Liver (tissue), 10 donors: ENCODE measurements at places on chromosomes 7 and 10. TPM values are rescaled to one million over a fixed set of nuclear protein-coding genes. Genes with fewer than 3 reads are reported as not detected.
A peak's percentile ranks its signal among the peaks of the same experiment; 100 is the strongest.

GRCh38 chr7:96416599-96416998 lies 94.7 kb upstream of the SLC25A13 start:
- no peak overlapping the region for H3K4me3 ChIP-seq
- no peaks in the 10 kb centered on the region for H3K36me3 ChIP-seq
- H3K27me3 ChIP-seq = no peaks in the 10 kb centered on the region
- peak overlapping the region; percentile 57 for H3K27ac ChIP-seq

DNA sequence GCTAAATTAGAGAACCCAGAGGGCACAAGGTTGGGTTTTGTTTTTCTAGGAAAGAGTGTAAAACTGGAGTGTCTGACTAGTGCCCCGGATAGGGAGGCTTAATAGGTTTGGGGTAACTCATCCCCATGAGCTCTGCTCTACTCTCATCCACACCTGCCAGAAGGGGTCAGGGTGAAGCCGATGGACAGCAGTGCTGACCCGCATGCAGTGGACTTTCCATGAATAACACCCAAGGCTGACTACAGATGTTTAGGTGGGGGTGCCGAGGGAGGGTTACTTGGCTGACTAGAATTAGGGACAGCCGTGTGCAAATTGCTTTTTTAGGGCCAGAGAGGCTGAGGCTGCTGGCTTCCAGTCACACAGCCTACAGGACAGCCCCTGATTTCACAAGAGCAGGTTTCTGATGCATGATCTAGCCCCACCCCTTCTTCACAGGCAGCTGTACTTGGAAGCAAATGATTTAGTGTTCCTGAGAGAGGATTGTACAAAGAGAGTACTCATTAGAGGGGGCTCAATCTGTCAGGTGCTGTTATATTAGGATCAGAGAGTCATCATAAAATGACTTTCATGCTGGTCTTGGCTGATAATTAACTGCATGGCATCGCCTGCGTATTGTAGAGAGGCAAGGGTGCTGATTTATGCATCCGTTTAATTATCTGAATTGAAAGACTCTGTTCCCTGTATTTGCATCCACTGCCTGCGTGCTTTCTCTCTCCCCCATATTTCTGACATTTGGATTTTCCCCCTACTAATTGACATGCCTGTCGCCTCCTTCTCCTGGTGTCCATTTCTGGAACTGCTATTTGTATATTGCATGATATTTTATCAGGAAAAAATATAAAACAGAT lies 9.5 kb downstream of the INHBA start:
- peak overlapping the region; percentile 59 for H3K27ac ChIP-seq
- peaks cover 2% of the 10 kb centered on the region for H3K36me3 ChIP-seq
- H3K4me3 ChIP-seq = no peak overlapping the region
- peaks cover 66% of the 10 kb centered on the region for H3K4me1 ChIP-seq

Gene ITIH5
- total RNA-seq = 1.3 TPM

Gene BEND7
- 4.1 TPM for total RNA-seq

GRCh38 chr7:116809636-116810266 lies 52.6 kb upstream of the CAPZA2 start:
- H3K27me3 ChIP-seq = no peaks in the 10 kb centered on the region
- H3K36me3 ChIP-seq = no peaks in the 10 kb centered on the region
- H3K27ac ChIP-seq = peak overlapping the region; percentile 78
- DNase-seq = no peak

Gene CHST12
- 3.2 TPM for total RNA-seq

Gene CHST15
- 16.5 TPM for total RNA-seq

- no peaks in the 10 kb centered on the region for H3K27me3 ChIP-seq
- no peaks in the 10 kb centered on the region for H3K4me1 ChIP-seq
- H3K4me3 ChIP-seq = no peak overlapping the region
- H3K27ac ChIP-seq = no peak overlapping the region
- H3K36me3 ChIP-seq = no peaks in the 10 kb centered on the region
These were observed 235.4 kb downstream of the RPS24 start for GRCh38 chr10:78269060-78269459.

DNA sequence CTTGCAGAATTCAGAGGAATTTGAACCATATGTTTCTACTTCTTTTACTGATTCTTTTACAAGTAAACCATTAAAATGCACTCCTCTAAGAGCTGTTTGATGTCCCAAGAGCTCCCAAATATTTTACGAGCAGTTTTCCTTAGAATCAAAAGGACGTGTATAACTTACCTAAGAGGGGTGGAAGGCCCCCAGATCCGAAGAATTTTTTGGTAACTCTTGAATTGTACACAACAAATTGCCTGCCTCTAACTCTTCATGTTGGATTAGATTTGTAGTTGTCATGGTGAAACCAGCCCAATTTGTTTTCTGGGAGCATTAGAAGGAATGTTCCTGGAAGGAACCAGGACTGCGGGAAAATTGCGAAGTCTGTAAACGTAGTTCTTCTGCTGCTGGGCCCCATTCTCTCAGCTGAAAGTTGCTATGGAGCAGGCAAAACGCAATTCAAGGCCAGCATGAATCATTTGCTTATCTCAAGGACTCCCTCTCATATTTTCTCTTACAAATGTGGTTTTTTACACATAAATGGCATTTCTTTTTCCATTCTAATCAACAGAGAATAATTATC lies 124.8 kb upstream of the TMEM72 start:
- H3K4me1 ChIP-seq = no peaks in the 10 kb centered on the region
- DNase-seq = no peak
- no peak overlapping the region for H3K4me3 ChIP-seq
- no peaks in the 10 kb centered on the region for H3K27me3 ChIP-seq

DNA sequence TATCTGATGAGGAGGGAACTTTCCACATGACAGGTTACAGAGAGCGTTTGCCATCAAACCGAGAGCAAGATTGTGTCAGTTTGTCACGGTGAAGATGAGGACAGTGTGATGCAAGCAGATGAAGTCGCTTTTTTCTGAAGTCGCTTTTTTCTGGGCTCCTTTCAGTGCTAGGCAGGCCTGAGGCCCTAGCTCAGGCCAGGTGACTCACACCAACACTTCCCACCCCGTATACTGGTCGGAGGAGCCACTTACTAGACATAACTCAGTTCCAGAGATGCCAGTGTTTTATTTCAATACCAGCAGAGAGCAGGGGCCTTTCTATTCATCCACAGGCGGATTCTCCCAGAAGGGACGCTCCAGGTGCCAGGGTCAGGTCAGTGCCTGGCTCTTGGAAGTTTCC lies 58.9 kb downstream of the SFMBT2 start:
- no peaks in the 10 kb centered on the region for H3K4me1 ChIP-seq
- H3K36me3 ChIP-seq = no peaks in the 10 kb centered on the region
- no peaks in the 10 kb centered on the region for H3K27me3 ChIP-seq
- H3K4me3 ChIP-seq = no peak overlapping the region

DNA sequence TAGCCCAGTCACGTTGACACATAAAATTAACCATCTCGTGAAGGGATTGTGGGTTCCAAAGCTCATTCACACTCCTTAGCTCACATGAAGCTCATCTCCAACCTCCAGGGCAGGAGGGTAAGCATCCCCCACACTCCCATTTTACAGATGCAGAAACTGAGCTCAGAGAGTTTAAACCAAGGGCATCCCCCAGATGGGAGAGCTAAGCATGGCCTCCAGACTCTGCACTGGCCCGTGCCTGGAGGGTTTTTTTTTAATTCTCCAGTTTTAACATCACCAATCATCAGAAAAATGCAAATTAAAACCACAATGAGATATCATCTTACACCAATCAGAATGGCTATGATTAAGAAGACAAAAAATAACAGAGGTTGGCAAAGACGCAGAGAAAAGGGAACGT lies 53.3 kb upstream of the TCF7L2 start:
- no peak overlapping the region for H3K27ac ChIP-seq
- no peak for DNase-seq
- H3K4me1 ChIP-seq = peaks cover 22% of the 10 kb centered on the region
- H3K36me3 ChIP-seq = no peaks in the 10 kb centered on the region
- no peaks in the 10 kb centered on the region for H3K27me3 ChIP-seq

DNA sequence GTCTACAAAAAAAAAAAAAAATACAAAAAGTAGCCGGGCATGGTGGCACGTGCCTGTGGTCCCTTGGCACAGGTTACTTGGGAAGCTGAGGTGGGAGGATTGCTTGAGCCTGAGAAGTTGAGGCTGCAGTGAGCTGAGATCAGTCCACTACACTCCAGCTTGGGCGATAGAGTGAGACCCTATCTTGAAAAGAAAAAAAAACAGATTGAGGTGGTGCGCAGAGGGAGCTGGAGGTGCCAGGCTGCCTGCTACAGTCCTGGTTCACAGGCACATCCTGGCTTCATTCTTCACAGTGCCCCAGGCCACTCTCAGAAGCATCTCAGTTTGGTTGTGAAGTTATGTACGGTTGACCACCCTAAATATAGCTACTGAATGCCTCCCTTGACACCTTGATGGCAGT lies 4.8 kb downstream of the MMP21 start:
- no peak for DNase-seq
- H3K27ac ChIP-seq = no peak overlapping the region
- no peaks in the 10 kb centered on the region for H3K27me3 ChIP-seq
- H3K4me1 ChIP-seq = no peaks in the 10 kb centered on the region

GRCh38 chr7:32539919-32540531 lies 44.7 kb downstream of the AVL9 start:
- H3K36me3 ChIP-seq = peaks cover 5% of the 10 kb centered on the region
- no peak for DNase-seq
- no peak overlapping the region for H3K4me3 ChIP-seq
- H3K27ac ChIP-seq = no peak overlapping the region
- no peaks in the 10 kb centered on the region for H3K4me1 ChIP-seq

DNA sequence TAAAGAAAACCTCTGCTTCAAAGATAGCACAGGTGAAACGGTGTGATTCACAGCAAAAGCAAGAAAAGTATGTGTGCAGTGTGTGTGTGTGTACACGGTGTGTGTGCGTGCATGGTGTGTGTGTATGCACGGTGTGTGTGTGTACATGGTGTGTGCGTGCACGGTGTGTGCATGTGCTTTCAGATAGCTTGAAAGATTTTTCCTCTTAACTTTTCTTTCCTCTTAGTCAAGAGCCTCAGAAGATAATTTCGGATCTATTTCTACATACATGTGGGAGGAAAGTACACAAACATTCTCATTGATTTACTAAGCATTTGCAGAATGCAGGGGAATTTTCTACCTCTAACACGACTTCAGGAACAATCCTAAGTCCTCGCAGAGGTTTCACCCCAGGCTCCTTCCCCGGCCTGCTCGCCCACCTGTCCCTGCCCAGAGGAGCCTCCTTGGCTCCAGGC lies 2.9 kb downstream of the FGFR2 start:
- DNase-seq = no peak
- H3K4me3 ChIP-seq = peak overlapping the region; percentile 65
- H3K4me1 ChIP-seq = peaks cover 42% of the 10 kb centered on the region
- no peaks in the 10 kb centered on the region for H3K36me3 ChIP-seq
- H3K27ac ChIP-seq = peak overlapping the region; percentile 51
